ENCODE measurements at places on chromosomes 6 and 20.

DNA sequence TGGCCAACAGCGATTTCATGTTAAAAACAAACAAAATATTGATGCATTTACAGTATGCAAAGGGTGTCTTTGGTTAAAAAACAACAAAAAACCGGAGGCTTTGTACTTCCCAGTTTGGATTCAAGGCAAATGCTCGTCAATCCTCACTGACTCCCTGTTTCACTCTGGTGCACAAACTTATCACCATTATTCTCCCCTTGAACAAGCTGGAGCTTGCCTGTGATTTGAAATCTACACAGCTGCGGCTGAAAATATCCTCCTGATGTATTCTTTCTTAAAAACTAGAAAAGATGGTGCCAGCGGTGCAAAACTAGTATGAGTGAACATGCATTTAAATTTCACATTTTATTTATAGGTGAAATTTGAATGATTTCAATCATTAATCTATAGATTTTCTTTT is 3.3 kb downstream of the PERP start:
- no peak for DNase-seq

- DNase-seq: no peak
Observed at GRCh38 chr20:2919518-2920245, 46.4 kb downstream of the PTPRA start.

GRCh38 chr6:99276747-99277146 is 72.7 kb downstream of the FAXC start:
- no peak for DNase-seq

- no peak for DNase-seq
Observed at GRCh38 chr6:91865889-91866288, 1279.0 kb upstream of the MAP3K7 start.

All from left lung (tissue), 14 donors.